ENCODE measurements at places on chromosomes 5 and 9. TPM values are rescaled to one million over a fixed set of nuclear protein-coding genes. Genes with fewer than 3 reads are reported as not detected.
A peak's percentile ranks its signal among the peaks of the same experiment; 100 is the strongest.

DNA sequence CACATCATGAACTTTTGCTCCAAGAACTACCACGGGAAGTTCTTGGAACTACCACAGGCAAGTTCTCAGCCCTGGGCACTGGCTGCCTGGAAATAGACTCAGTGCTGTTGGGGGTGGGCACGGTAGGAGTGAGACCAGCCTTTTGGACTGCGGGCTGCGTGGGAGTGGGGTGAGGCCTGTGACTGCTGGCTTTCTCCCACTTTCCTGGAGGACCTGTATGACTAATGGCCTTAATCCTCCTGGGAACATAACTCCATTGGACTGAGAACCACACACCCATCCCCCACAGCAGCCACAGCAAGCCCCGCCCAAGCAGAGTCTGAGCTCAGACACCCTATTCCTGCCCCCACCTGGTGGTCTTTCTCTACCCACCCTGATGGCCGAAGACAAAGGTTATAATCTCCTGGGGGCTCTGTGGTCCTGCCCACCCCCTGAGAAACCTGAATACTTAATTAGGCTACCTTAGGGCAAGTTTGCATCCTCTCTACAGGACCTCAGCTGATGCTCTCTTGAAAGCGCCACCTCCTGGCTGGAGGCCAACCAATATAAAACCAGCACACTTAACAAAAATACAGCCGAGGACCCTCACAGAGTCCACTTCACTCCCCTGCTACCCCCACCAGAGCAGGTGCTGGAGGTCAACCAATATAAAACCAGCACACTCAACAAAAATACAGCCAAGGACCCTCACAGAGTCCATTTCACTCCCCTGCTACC lies 112.6 kb downstream of the CACNA1B start:
- no peak for DNase-seq

GRCh38 chr5:108818613-108819272 lies 71.0 kb downstream of the FER start:
- DNase-seq = peak; percentile 31

GRCh38 chr9:131503626-131504465 lies 1.1 kb downstream of the POMT1 start:
- DNase-seq = no peak

The TERT gene
- total RNA-seq = 21.5 TPM

The CAPSL gene
- not detected for total RNA-seq
